Placental pericyte (primary cell): ENCODE measurements at places on chromosomes 2 and 18. TPM values are rescaled to one million over a fixed set of nuclear protein-coding genes. Genes with fewer than 3 reads are reported as not detected.

SLC30A3 gene
- total RNA-seq: 0.14 TPM in 1 of 2 replicates, not detected in the other

TEKT4 gene
- total RNA-seq: not detected in 2 replicates

AQP12A gene
- not detected in 2 replicates for total RNA-seq

PARD3B gene
- total RNA-seq: 26.0 and 26.9 TPM in 2 replicates

SERPINB7 gene
- total RNA-seq: 1.5 and 33.6 TPM in 2 replicates

IL36B gene
- 0.14 TPM in 1 of 2 replicates, not detected in the other for total RNA-seq

MCM6 gene
- 2.6 and 16.9 TPM in 2 replicates for total RNA-seq

SLC11A1 gene
- total RNA-seq: under 0.01 and 0.14 TPM in 2 replicates

SH3BP4 gene
- total RNA-seq: 61.3 and 125 TPM in 2 replicates

HOXD13 gene
- total RNA-seq: not detected in 2 replicates
